ENCODE measurements at places on chromosomes 5 and 9.

GRCh38 chr5:73135429-73136054, 15.2 kb downstream of the TMEM171 start:
- no peak for DNase-seq

- DNase-seq = no peak
Observed at GRCh38 chr5:19555876-19556275, 432.1 kb downstream of the CDH18 start.

GRCh38 chr5:138647261-138647788, 72.1 kb upstream of the HSPA9 start:
- DNase-seq = no peak

- no peak for DNase-seq
Observed at GRCh38 chr5:81779916-81780266, 29.0 kb upstream of the SSBP2 start.

DNA sequence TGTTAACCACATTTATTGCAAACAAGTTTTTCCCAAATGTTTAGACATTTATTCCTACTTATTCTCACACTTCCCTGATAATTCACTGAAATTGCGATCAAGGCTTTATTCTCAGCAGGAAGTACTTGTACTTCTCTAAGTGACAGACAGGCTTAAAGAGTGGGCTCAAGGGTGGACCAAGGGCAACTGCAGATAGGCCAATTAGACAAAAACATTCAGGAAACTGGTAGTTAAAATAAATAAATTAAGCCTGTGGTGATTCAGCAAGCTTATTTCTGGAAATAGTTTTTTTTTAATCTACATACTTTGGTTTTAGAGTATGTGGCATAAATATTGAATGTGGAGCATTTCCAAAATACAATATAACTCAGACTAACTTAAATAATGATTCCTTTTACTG, 136.1 kb downstream of the UGCG start:
- DNase-seq = no peak

GRCh38 chr9:76557674-76558225, 98.8 kb downstream of the GCNT1 start:
- DNase-seq = no peak
